ENCODE measurements at places on chromosomes 3 and 15.
A peak's percentile ranks its signal among the peaks of the same experiment; 100 is the strongest.

GRCh38 chr15:92612891-92613290 is 42.7 kb downstream of the FAM174B start:
- no peak for DNase-seq

DNA sequence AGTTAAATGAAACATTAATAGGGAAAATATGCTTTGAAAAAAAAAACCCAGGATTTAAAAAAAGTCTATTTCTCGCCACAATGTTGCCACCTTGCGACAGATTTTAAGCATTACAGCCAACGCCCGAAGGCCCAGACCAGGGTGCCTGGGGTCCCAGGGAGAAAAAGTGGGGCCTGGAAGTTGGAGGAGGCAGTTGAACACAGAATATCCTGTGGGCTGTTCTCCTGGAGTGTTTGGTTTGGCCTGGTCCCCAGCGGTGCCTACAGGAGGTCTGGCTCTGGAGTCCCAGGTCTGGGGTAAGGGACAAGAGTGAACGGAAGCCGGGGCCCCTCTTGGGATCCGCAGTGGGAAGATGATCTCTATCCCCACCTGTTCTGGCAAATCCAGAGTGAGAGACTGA is 3.4 kb downstream of the RNU6-1 start:
- DNase-seq: peak; percentile 51

DNA sequence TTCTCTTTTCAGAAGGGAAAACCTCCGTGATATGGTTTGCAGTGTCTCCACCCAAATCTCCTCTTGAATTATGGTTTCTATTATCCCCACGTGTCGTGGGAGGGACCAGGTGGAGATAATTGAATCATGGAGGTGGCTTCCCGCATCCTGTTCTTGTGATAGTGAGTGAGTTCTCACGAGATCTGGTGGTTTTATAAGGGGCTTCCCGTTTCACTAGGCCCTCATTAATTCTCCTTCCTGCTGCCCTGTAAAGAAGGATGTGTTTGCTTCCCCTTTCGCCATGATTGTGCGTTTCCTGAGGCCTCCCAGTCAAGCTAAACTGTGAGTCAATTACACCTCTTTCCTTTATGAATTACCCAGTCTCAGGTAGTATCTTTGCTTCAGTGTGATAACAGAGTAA is 692.7 kb upstream of the GRM7 start:
- no peak for DNase-seq

DNA sequence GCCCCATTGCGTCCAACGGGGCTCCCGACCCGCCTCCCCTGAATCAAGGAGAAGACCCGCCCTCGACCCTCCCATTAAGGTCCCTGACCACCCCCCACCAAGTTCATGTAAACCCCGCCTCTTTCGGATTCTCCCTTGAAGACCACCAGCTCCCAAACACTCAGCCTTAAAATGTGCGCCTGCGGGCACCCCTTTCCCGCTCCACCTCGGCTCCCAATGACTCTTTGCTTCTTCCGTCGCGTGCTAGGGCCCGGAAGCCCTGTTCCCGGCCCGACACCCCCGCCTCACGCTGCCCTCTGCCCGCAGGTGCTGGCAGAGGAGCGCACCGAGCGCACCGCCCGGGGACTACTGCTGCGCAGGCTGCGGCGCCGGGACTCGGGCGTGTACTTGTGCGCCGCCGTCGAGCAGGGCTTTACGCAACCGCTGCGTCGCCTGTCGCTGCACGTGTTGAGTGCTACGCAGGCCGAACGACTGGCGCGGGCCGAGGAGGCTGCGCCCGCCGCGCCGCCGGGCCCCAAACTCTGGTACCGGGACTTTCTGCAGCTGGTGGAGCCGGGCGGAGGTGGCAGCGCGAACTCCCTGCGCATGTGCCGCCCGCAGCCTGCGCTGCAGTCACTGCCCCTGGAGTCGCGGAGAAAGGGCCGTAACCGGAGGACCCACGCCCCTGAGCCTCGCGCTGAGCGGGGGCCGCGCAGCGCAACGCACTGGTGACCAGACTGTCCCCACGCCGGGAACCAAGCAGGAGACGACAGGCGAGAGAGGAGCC is 2.7 kb upstream of the LSMEM2 start:
- DNase-seq: no peak

- no peak for DNase-seq
Observed at GRCh38 chr3:32886296-32886695, 65.1 kb upstream of the CCR4 start.

GRCh38 chr3:15420871-15421270 is 6.5 kb downstream of the METTL6 start:
- no peak for DNase-seq

GRCh38 chr15:59157840-59158700 is 48.6 kb upstream of the LDHAL6B start:
- no peak for DNase-seq

- no peak for DNase-seq
Observed at GRCh38 chr15:44015545-44016305, 179.3 kb downstream of the FRMD5 start.

- DNase-seq: peak; percentile 63
Observed at GRCh38 chr3:42012383-42012934, 50.6 kb upstream of the ULK4 start.

GRCh38 chr3:126130081-126130855 is 46.3 kb upstream of the SLC41A3 start:
- DNase-seq: no peak

- no peak for DNase-seq
Observed at GRCh38 chr3:113096188-113096892, 105.6 kb downstream of the GTPBP8 start.

DNA sequence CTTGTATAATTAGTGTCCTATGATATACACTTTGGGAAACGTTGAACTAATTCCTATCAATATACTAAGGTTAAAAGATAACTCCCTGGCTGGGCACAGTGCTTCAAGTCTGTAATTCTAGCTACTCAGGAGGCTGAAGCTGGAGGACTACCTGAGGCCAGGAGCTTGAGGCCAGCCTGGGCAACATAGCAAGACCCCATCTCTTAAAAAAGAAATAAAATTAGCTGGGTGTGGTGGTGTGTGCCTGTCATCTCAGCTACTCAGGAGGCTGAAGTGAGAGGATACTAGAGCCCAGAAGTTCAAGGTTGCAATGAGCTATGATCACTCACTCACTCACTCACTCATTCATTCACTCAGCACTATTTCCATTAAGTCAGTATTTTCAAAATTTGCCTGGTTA is 55.2 kb downstream of the SLC12A6 start:
- no peak for DNase-seq

GRCh38 chr3:119257111-119257510 is 16.4 kb upstream of the B4GALT4 start:
- no peak for DNase-seq

DNA sequence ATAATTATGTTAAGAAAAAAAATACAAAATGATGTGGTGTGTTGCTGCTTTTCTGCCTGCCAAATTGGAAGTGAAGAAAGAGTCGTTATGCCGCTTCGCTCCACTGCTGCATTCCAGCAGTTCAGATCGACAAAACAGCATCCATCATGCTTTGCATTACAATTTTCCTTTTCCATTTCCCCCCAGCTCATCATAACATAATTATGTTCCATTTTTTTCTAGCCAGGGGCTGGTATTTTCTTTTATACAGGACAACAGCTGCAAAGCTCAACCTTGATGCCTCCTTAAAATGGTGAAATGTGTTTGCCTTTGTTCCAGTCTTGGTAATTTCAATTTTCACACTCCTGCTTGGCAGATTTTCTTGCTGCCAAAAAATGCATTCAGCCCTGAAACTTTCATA is 44.9 kb upstream of the KBTBD12 start:
- DNase-seq: no peak

DNA sequence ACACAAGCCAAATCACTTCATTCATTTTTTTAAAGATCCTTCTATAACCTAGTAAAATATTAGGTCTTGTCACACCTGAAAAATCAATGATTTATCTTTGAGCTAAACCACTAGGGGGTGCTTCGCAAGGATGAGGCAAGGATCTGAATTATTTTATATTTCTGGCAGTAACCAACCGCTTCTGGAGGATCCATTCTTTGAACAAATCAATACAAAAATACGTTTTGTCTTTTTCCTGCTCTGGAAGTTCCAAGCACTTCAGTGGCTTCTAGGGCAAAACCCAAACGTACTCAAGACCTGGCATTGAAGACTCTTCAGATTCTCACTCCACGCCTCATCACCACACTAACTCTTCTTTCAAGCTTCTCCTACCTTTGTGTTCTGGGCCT is 486 bp downstream of the LSG1 start:
- DNase-seq: peak; percentile 70

DNA sequence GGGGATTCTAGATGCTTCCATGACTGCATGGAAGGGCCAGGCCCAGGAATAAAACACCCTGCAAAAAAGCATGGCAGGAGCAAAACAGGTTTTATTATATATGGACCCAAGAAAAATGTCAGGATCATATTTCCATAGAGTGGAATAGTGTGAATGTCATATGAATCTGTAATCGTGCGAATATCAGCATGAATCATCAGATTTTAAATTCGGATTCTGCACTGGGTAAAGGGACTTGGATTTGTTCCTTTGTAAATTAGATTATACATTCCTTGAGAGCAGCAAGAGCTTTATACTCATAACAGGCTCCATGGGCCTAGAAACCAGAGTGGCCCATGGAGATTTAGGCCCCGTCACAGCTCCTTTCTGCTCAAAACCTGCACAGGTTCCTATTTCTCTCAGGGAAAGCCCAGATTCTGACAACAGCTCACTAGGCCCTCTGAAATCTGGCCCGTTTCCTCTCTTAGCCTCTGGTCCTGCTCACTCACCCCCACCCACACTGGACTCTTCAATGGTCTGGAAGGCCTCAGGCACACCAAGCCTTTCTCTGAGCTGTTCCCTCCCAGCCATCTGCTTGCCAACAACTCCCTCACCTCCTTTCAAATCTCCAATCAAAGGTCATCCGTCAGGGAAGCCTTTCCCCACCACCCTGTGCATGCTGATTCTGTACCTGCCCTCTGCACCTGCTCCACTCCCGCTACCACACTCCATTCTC is 76.0 kb downstream of the FEM1B start:
- no peak for DNase-seq

DNA sequence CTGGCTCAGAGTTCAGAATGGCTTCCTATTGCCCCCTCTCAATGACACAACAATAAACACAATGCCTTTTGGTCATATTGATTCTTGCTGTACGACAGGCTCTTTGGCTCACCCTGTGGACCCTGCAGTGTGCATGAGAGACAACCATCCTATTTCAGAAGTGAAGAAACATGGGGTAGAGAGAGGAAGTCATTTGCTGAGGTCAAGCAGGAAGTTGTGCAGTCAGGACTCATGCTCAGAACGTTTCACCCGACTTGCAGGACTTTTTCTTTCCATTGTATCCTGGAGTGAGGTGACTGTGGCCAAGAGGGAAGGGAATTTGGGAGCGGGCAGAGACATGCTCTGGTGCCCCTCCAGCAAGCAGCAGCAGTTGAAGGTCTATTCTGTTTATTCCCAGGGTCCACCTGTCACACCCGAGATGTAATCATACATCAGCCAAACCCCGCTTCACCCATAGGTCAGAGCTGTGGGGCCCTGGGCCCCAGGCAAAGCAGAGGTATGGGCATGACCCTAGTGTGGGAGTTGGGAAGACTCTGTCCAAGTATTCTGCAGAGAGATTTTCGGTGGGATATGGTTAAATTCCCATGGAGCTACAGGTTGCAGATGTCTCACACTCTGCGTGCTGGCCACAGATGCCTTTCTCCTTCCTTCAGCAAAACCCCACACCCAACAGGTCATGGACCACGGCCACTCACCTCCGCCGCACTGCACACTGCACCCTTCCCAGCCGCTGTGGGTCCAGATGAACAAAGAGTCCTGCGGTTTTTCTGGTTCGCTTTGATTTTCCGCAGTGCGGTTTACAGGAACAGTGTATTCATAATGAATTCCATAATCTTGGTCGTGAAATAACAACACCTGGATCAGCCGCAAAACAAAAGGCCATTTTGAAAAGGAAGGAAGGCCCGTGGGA is 290.6 kb downstream of the ADAMTS17 start:
- DNase-seq: no peak

DNA sequence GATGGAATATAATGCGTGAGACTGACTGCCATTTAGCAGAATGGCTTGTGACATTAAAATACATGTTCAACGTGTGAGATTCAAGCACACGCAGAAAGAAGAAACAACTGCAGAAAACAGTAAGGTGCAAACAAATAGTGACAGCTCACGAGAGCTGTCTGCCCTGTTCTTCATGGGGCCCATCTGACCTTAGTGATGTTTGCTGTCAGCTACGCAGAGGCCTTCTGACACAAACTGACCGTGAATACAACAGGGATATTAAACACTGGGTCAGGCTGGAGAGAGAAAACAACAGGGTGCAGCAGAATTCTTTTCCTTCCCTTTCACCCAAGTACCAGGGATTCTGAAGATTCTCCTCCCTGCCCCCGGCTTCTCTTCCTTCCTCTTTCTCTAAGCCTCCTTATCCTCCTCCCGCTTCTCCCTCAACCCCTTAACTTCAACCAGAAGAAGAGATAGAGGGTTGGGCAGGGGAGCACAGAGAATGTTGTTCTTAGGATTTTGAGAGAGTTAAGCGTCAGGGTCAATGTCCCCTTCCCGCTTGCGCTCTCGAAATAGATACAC is 2.1 kb downstream of the TNFAIP8L3 start:
- no peak for DNase-seq
